ENCODE measurements at places on chromosomes 2 and 18.

DNA sequence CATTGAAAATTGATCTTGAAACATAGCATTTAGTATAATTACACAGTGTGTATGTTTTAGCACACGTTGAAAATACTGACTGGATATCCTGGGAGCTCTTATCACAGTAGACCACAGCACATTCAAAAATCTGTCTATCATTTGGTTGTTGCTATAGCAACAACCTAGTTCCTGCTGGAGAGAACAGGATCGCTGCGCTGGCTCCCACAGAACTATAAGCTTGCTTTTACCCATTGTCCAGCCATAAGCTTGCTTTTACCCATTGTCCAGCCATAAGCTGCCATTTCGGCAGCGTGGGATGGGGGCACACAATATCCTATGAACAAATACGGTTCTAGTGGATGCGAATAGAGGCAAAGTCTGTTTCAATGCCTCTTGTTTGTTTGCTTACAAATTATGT lies 70.4 kb upstream of the ST6GAL2 start:
- no peak for DNase-seq

DNA sequence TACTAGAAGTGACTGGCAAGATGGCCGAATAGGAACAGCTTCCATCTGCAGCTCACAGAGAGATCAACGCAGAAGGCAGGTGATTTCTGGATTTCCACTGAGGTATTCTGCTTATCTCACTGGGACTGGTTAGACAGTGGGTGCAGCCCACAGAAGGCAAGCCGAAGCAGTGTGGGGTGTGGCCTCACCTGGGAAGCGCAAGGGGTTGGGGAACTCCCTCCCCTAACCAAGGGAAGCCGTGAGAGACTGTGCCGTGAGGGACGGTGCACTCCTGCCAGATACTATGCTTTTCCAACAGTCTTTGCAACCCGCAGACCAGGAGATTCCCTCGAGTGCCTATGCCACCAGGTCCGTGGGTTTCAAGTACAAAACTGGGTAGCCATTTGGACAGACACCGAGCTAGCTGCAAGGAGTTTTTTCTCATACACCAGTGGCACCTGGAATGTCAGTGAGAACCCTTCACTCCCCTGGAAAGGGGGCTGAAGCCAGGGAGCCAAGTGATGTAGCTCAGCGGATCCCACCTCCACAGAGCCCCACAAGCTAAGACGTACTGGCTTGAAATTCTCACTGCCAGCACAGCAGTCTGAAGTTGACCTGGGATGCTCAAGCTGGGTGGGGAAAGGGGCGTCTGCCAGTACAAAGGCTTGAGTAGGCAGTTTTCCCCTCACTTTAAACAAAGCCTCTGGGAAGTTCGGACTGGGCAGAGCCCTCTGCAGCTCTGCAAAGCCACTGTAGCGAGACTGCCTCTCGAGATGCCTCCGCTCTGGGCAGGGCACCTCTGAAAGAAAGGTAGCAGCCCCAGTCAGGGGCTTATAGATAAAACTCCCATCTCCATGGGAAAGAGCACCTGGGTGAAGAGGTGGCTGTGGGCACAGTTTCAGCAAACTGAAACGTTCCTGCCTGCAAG lies 40.1 kb downstream of the PLEK start:
- DNase-seq, result no peak

DNA sequence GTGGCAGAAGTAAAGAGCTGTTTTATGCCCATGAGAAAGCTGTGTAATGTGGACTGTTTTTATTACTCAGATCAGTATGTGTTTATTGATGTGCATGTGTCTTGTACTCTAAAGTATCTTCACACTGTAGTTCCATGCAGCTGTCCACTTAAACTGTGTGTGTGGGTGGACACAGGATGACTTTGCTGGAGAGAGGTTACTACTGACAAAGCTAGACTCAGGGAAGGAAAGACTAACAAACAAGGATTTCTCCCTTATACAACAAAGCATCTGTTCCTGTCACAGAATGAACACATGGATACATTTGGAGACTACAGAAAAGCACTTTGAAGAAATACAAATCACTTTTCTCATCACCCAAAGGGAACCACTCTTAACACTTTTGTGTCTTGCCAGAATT lies 10.0 kb downstream of the FHOD3 start:
- DNase-seq, result no peak

- DNase-seq, result no peak
Measured at GRCh38 chr2:45700407-45701013, 49.0 kb downstream of the PRKCE start.

- DNase-seq, result no peak
Measured at GRCh38 chr2:104654811-104655210, 199.1 kb upstream of the POU3F3 start.
